Omental fat pad (tissue), 4 donors: ENCODE measurements at places on chromosomes 6 and 20. TPM values are rescaled to one million over a fixed set of nuclear protein-coding genes. Genes with fewer than 3 reads are reported as not detected.

Gene NT5E
- total RNA-seq: 28.6 TPM

Gene MAS1
- total RNA-seq: not detected

Gene PPP1R18
- total RNA-seq: 44.9 TPM

Gene VSX1
- not detected for total RNA-seq

Gene KHDC1L
- not detected for total RNA-seq

Gene FUT9
- total RNA-seq: not detected

Gene PACRG
- 0.48 TPM for total RNA-seq

Gene TXLNB
- 1.0 TPM for total RNA-seq

Gene PRR18
- not detected for total RNA-seq

Gene APOM
- total RNA-seq: 2.5 TPM

Gene DYNLT2
- total RNA-seq: 0.94 TPM

Gene SIGLEC1
- 28.2 TPM for total RNA-seq

GRCh38 chr20:4435225-4435624 lies 286.5 kb upstream of the PRND start:
- DNase-seq: no peak

GRCh38 chr6:56840467-56841380 lies 114.2 kb upstream of the BEND6 start:
- DNase-seq: no peak

GRCh38 chr20:63032861-63033793 lies 26.4 kb upstream of the BHLHE23 start:
- DNase-seq: no peak

GRCh38 chr6:36928547-36928918 lies 26.0 kb upstream of the PI16 start:
- no peak for DNase-seq

DNA sequence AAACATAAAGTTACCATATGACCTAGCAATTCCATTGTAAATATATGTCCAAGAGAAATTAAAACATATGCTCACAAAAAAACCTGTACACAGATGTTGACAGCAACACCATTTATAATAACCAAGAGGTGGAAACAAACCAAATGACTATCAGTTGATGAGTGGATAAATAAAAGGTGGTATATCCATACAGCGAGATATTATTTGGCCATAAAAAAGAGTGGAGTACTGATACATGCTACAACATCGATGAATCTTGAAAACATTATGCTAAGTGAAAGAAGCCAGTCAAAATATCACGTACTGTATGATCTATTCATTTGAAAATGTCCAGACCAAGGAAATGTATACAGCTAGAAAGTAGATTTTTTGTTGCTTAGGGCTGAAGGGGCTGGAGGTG lies 2.9 kb downstream of the CAP2 start:
- DNase-seq: no peak

- DNase-seq: no peak
These were observed 211.0 kb downstream of the MOXD1 start for GRCh38 chr6:132190097-132190814.

DNA sequence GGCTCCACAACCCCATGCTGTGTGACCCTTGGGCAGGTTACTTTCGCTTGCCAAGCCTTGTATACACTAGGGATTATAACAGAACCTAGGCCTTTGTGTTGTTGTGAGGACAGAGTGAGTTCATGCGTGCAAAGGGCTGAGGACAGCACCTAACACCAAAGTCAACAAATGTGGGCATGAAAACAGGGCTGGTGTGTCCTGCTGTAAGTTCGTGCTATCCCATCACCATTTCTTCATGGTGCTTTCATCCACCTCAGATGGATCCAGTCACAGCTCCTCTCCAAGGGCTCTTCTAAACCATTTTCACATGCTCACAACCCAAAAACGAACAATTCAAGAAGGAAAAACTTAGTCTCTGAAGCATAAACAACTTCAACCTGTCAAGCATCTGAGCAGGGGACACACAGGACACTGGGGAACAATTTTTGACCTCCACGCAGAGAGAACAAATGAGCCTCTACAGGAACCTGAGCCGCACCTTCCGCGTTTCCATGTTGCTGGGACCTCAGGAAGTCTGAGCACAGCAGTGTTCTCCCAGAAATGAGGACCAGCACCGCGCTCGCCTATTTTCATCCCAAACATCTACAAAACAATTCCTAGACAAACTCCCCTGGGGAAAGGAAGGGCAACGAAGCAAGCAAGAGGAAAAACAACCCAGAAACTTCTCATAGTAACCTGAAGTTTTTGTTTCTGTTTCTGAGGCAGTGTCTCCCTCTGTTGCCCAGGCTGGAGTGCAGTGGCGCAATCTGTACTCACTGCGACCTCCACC lies 3.1 kb downstream of the LRP11 start:
- DNase-seq: no peak

GRCh38 chr6:11008821-11009220 lies 35.3 kb downstream of the ELOVL2 start:
- DNase-seq: no peak

DNA sequence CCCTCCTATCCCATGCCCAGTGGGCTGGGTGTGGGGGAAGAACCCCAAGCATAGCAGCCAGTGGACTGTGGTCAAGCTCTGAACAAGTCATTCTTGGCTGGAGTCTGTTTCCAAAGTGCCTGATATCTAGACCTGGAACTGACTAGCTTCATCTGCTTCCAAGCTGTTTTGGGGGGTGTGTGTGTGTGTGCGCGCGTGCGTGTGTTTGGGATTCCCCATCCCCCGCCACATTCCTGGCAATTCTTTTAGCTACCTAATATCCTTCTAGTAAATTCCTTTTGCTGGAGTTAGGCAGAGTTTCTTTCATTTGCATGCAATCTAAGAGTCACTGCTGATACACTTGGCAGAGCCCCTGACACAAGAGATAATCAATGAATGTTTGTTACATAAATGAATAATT lies 7.8 kb downstream of the PAK5 start:
- DNase-seq: no peak

GRCh38 chr6:7194657-7195056 lies 86.9 kb downstream of the RREB1 start:
- DNase-seq: no peak

GRCh38 chr6:51857134-51857533 lies 230.3 kb downstream of the PKHD1 start:
- no peak for DNase-seq

DNA sequence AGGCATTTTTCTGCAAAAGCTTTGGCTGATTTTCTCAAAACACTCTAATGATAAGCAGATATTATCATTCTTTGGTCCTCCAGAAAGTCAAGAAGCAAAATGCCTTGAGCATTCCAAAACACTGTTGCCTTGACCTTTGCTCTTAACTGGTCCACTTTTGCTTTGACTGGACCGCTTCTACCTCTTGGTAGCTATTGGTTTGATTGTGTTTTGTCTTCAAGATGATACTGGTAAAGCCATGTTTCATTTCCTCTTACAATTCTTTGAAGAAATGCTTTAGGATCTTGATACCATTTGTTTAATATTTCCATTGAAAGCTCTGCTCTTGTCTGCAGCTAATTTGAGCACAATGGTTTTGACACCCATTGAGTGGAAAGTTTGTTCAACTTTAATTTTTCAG lies 35.6 kb upstream of the SDHAF4 start:
- DNase-seq: no peak

DNA sequence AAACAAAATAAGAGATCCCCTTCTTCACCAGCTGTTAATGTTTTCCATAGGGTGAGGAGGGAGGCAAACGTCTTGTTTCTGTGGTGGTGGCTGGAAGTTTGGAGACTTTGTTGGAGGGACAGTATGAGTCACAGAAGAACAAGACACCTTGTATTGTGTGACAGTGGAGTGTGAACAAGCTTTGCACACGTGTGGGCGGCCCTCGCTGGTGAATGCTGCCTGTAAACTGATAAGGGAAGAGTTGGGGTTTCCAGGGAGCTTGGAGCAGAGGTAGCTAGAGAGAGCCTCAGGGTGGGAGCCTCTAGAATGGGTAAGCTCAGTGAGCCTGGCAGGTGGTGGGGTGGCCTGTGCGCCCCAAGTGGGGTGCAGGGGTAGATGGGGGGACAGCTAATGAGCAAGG lies 78.3 kb downstream of the ZDHHC14 start:
- DNase-seq: no peak

- DNase-seq: no peak
These were observed 63.4 kb downstream of the VEGFA start for GRCh38 chr6:43833223-43833995.

- no peak for DNase-seq
These were observed 736.6 kb downstream of the EPHA7 start for GRCh38 chr6:92682516-92683398.
